ENCODE measurements at places on chromosomes 12 and 14.

GRCh38 chr12:118448341-118448740 is 72.0 kb downstream of the SUDS3 start:
- DNase-seq = no peak

DNA sequence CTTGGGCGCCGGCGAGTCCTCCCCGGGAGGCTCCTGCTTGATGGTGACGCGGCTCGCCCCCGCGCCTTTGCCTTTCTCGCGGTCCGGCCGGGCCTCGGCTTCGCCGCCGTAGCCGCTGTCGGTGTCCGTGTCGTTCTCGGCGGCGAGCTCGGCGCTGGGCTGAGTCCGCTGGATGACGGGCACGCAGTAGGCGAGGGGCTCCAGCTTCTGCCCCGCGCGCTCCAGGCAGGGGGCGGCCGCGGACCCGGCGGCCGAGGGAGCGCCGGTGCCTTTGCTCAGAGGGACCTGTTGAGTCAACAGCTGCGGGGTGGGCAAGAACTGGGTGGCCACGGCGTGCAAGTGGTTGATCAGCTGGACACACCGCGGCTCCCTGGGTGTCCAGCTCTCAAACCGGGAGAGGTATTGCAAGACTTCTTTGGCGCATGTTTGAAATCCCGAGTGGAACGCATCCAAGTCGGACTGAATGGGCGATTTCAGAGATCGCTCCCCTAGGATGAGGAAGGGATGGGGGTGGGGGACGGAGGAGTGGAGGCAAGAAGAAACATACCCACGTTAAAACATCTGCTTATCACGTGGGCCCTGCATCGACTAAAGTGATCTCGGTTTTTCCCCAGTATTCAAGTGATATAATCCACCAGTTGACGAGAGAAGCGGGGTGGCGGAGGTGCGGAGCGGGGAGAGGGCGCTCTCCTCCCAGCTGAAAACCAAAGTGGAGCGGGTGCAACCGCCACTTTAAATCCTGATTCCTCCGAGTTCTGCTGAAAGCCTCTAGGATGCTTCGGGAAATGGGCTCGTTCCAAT is 2.0 kb downstream of the BHLHE41 start:
- DNase-seq = no peak

DNA sequence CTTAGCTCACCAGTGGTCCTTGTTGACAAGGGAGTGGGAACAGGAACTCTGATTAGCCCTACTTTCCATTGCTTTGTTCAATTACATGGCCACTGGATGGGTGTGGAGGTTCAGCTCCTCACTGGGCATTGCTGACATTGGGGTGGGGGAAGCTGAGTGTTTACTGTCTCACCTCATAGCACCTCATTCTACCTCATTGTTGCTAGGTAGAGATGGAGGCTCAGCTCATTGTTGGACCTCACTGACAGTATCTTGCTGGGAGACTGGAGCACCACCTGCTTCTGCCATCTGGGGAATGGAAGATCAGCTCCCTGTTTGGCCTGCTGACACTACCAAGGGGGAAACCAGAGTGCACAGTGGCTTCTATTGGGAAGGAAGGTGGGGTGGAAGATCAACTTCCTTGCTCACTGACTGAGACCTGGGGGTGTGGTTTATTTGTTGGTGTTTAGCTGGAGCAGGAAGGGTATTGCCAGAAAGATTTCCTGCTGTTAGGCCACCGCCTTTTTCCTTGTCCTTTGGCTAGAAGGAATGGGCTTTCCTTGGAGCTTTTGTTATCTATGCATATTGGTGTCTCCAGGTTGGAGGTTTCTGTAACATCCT is 1.3 kb upstream of the OR4E2 start:
- no peak for DNase-seq

- DNase-seq = no peak
Measured at GRCh38 chr14:56243110-56243509, 124.9 kb downstream of the PELI2 start.

- no peak for DNase-seq
Measured at GRCh38 chr12:77914081-77914488, 83.4 kb downstream of the NAV3 start.

DNA sequence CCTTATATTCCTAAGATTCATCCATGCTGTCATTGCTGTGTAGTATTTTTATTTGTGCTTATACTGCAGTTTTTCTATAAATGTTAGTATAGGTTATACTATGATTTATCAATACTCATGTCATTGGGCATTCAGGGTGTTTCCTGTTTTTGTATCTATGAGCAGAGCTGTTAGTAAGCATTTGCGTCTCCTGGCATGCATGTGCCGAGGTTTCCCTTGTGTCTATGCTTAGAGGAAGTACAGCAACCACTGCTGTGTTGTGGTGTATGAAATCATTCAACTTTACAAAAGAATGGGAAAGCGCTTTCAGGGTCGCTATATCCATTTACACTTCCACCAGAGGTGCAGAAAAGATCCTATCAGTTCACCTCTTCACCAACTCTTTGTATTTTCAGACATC is 122.7 kb downstream of the RGS6 start:
- DNase-seq = no peak

- no peak for DNase-seq
Measured at GRCh38 chr12:5000658-5001385, 42.9 kb upstream of the KCNA5 start.

GRCh38 chr12:26831951-26832821 is 808 bp downstream of the ITPR2 start:
- peak; percentile 48 for DNase-seq
